ENCODE measurements at places on chromosomes 4 and X.

DNA sequence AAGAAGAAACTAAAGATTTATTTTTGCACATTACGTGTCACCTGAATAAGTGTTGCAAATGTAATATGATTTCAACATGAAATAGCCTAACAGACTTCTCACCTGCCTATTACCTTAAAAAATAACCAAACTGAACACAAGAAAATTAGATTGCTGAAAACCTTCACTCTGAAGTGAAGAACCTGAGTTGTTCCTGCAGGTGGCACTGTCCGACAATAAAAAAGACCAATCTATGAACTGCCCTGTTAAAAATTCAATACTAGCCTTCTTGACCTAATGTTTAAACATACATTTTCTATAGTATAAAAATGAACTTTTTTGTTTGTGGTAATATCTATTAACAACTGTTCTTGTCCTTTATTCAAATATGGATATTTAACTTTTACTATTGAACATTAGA, 69.2 kb upstream of the PNPLA4 start:
- peak; percentile 1 for DNase-seq

DNA sequence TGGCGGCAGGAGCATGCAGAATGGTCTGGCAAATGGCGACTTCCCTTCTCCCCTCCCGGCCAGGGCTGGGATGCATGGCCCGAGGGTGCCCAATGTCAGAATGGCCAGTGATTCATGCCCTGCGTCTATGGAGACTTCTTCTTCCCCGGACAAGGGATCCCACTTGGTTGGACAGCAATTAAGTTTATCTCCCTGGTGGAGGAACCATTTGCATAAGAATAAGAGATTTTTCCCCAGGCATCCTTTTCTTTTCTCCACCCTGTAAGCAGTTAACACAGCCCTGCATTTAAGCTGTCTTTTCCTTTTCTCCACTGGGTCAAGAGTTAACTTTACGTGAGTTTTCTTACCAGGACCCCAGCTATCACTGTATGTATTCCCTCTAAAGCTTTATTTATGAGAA, 856.6 kb downstream of the GLUD2 start:
- DNase-seq, result no peak

GRCh38 chr4:86640469-86640868, 46.4 kb downstream of the PTPN13 start:
- DNase-seq, result no peak

DNA sequence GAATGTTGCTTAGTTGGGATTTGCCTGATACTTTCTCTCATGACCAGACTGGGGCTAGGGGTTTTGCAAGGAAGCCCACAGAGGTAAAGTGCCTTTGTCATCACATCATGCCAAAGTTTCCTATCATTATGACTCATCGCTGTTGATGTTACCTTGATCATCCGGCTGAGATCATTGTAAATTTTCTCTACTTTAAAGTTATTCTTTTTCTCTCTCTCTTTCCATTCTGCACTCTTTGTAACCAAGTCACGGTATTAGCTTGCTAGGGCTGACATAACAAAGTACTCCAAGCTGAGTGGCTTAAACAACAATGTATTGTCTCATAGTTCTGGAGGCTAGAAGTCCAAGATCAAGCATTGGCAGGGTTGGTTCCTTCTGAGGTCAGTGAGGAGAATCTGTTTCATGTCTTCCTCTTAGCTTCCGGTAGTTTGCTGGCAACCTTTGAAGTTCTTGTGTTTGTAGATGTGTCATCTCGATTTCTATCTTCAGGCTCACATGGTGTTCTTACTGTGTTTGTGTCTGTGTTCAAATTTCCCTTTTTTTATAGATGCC, 113.0 kb downstream of the DTHD1 start:
- DNase-seq, result no peak

DNA sequence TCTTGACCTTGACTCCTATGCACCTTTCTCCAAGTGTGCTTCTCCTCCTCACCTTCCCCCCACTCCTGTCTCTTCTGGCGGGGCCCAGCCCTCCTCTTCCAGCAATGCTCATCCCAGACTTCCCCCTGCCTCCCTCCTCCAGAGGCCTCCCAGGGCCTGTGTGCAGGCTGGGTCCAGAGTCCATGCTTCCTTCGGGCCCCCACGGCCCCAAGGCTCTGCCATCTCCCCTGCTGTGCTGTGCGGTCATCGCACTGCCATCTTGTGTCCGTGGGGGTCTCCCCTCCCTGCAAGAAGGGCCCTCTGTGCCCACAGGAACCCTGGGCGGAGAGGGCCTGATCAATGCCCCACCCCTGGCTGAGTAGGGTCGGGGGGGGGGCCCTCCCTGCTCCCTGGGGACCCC, 27.3 kb downstream of the ATP2B3 start:
- no peak for DNase-seq

Data from NCI-H187 (cell line).